ENCODE measurements at places on chromosomes 13 and 19. TPM values are rescaled to one million over a fixed set of nuclear protein-coding genes. Genes with fewer than 3 reads are reported as not detected.

Gene BRSK1
- 3.3 TPM for total RNA-seq

DNA sequence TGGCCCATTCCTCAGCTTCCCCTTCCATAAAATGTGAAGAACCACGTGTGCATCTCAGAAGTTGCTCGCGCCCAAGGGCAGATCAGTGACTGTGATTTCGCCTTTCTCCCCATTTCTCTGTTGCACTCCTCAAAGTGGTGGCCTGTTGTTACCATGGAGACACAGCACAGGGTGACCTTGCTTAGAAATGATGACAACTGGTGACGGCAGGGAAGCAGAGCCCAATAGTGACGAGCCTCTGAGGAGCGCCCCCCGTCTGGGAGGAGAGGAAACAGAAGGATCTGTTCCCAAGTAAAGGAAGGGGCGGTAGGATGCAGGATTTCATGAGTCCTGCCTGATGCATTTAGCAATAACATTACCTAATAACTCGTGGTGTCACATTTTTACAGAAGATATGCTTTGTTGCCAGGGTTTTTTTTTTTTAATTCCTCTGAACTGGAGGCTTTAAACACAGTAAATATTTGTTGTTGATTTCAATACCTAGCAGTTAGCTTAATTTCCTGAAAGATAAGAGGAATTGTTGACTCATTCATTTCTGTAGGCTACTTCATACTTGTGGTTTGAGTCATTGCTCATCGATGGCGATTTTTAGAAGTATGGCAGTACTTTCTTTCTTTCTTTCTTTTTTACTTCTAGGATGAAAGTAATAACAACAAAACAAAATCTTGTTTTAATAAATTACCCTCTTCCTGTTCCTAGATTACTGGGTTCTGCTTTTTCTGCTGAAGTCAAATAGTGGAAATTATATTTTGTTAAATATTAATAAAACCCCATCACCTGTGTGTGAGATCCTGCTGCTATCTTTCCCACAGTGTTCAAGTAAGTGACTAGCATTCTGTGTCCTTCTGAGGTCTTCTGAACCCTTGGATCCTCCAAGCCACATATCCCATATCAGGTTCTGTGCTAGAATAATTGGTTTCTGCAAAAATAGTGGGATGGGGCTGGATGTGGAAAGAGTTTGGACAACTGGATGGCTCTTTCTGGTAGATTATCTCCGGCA is 36.0 kb downstream of the MBNL2 start:
- DNase-seq = peak; percentile 72

GRCh38 chr13:30410705-30411125 is 11.6 kb upstream of the UBE2L5 start:
- DNase-seq = no peak

- DNase-seq = peak; percentile 31
Observed at GRCh38 chr19:39996218-39996810, 546 bp upstream of the ZNF546 start.

DNA sequence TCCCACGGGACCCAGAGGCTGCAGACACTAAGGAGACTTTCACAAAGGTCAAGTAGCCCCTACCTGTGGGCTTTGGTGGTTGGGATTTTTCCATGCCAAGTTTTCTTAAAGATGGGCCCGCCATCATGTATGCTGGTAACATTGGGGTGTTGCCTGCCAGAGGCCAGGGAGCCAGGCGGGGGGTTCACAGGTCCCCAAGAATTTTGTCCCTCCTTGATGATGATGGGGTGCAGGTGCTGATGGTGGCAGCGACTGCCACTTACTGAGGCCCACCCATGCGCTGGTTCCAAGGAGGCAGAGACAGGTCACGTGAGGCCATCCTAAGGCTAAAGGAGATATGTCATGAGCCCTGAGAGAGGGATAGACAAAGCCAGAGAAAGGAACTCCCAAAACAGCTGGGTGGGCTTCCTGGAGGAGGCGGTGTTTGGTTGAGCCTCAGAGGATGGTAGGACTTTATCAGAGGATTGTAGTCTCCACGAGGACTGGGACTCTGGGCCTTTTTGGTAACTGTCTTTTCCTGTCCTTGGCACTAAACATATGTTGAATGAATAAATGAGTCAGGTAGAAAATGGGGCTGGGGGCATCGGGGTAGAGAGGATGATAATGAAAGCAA is 14.4 kb downstream of the PLEKHF1 start:
- DNase-seq = no peak

DNA sequence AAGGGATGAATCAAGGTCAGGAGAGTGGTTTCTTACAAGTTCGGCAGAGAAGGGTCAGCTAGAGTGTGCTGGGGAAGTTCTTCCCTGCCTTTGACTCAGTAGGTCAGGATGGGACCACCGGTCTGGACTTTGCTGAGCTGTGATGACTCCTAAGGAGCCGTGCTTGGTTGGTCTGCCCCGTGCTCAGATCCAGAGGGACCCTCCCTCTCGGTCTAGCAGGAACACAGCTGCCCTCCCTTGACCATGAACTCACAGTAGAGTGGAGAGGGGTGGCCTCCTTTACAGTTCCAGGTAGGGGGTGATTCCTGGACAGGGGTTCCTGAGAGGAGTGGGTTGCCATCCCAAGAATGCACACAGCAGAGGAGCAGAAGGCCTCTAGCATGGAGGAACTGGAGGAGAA is 4.3 kb downstream of the RPS19 start:
- DNase-seq = no peak

Measured in hepatocyte (in vitro differentiated cells).